Activated CD8-positive, alpha-beta memory T cell treated with anti-CD3 and anti-CD28 coated beads for 4 hours (primary cell): ENCODE measurements at places on chromosomes 12 and 14.
A peak's percentile ranks its signal among the peaks of the same experiment; 100 is the strongest.

- DNase-seq, result peak; percentile 71
Observed at GRCh38 chr12:51368640-51369517, 22.3 kb downstream of the GALNT6 start.

DNA sequence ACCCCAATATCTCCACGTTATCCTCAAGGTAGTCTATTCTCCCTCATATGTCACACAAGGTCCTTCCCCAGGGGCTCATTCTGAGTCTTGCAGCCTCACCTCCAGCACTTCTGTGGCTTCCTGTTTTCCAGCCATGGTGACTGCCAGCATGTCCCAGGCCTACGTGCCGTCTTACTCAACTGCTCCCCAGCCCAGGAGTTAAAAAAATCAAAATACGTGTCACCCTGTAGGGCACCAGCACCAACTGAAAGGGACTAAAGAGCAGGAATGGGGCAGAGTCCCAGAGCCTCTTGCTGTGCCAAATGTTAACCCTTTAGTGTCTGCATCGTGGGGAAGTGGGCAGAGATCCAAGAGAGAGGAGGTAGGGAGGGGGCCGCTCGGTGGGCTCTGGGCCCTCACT, 37.0 kb upstream of the MED13L start:
- no peak for DNase-seq

GRCh38 chr12:115583591-115583990, 693.9 kb downstream of the MED13L start:
- DNase-seq, result no peak

GRCh38 chr12:52070185-52070925, 577 bp downstream of the ATG101 start:
- DNase-seq, result no peak

DNA sequence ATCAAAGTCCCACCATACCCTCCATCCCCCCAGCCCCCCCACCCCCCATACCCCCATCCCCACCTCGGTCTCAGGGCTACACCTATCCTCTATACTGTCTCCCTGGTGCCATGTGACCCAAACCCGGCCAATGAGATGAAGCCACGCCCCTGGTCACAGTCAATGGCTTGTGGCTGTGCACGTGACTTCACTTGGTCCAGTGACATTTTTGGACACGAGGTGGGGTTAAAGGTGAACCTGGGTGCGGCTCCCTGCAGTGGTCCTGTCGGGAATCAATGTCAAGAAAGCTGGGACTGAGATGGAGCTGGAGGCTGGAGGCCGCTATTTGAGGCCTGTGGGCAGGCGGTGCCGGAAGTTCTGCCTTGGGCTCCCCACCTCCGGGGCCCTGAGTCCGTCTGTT, 100.7 kb upstream of the MAP1LC3B2 start:
- no peak for DNase-seq

DNA sequence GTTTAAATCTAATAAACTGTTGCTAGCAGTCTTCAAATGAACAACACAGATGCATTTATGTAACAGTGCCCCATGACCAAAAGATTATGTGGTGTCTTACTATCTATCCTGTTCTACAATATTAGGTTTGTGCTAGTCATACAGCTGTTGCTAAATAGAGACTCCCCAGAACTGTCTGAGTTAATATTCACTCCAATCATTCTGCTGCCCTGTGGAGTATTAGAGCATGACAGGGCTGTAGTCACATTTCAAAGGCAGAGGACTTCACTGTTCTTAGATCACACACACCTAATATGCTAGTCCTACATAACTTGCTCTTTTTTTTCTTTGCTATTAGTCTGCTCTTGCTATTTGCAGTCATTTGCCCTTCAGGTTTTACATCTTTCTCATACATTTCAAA, 157.6 kb upstream of the MDGA2 start:
- DNase-seq, result no peak

DNA sequence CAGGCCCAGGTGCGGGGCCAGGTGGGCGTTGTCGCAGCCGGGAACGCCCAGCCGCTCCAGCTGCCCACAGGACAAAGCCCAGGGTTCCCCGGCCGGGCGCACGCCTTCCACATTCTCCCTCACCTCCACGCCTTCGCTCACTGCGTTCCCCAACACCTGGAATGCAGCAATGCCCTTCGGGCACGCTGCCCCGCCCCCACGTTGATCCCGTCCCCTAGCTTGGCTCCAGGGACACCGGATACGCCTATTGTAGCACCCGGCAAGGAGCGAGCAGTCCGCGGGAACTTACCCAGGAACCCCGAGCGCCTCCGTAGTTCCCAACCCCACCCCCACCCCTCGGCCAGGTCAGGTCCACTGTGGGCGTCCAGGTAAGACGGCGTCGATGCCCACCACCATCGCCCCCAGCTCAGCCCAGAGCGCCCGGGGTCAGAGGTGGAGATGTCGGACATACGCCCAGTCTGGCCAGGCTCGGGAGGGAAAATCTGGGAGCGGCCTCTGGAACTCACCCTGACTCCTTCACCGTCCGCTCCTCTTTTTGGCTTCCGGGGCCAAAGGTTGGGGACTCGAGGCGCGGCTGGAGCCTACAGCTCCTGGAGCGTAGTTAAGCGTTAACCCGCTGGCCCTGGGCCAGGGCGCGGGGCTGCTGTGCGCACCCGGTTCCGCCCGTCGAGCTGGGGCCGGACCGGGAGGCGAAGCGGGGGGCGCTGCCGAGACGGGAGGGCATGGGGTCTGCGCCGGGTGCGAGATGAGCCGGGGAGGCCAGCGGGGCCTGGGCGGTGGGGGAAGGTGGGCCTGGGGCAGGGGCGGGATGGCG, 594 bp upstream of the CEP170B start:
- DNase-seq, result no peak

GRCh38 chr12:109579639-109580038, 6.0 kb downstream of the MVK start:
- no peak for DNase-seq

DNA sequence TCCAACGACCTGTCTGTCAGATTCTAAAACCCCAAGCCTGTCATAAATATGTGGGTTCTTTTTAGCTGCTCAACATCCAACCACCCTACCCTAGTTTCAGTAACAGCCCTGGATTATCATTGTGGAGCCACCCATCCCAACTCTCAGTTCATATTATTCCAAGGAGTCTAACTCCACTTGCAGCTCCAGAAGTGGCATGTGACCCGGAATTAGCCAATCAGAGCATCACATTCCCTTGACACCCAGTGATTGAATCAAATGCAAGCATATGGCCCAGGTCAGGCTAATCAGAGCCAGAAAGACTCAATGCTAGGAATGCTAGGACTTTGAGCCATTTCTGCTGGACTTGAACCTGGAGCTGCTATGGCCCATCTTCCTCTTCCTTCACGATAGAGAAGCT, 17.1 kb upstream of the HSP90B1 start:
- DNase-seq, result no peak

DNA sequence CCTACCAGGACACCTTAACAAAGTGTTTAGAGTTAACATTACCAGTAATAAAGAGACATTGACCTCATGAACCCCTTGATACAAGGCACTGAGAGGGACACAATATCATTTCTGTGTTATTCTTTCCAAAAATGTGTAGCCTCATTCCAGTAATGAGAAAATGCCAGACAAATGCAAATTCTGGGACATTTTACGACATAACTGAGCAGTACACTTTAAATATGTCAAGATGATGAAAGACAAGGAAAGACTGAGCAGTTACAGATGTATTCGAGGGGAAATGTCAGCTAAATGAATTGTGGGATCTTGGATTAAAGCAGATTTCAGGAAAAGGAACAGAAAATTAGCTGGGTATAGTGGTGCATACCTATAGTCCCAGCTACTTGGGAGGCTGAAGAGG, 255.6 kb downstream of the ERC1 start:
- no peak for DNase-seq

- no peak for DNase-seq
Observed at GRCh38 chr14:48738186-48738925, 847.8 kb downstream of the RPS29 start.

- DNase-seq, result no peak
Observed at GRCh38 chr14:89370381-89370780, 46.7 kb downstream of the FOXN3 start.

GRCh38 chr12:120700886-120701285, 9.4 kb upstream of the UNC119B start:
- no peak for DNase-seq

- DNase-seq, result peak; percentile 26
Observed at GRCh38 chr14:65824285-65824977, 411.9 kb downstream of the FUT8 start.

DNA sequence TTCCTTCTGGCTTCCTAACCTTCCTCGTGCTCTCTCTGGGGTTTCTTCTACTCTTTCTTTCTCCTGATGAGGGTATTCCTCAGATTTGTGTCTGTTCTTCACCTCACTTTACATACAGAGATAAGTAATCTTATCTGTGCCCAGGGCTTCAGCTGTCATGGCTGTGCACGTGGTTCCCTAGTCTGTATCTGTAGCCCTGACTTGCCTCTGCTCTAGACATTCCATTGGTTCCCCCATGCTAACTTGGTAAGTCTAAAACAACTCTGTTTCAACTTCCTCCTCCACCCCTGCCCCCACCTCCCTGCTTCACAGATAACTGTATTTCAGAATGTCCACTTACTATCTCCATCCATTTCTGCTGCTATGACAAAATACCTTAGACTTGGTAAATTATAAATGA, 10.8 kb downstream of the DIP2B start:
- DNase-seq, result no peak

DNA sequence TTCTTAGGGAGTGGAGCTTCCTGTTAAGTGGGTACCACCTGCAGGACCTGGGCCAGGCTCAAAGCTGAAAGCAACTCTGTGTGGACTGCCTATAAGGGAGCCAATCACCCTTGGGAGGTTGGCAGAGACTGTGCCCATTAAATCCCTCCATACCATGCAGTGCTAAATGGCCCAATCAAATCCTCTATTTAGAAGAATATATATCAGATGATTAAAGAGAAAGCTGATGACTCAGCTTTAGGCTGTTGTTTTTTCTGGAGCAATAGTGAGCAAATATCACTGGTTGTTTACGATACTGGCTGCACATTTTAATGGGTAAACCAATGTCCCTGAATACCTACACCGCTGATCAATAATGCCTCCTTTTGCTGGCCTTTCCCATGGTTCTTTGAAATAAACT, 101.3 kb downstream of the TMX1 start:
- DNase-seq, result no peak

DNA sequence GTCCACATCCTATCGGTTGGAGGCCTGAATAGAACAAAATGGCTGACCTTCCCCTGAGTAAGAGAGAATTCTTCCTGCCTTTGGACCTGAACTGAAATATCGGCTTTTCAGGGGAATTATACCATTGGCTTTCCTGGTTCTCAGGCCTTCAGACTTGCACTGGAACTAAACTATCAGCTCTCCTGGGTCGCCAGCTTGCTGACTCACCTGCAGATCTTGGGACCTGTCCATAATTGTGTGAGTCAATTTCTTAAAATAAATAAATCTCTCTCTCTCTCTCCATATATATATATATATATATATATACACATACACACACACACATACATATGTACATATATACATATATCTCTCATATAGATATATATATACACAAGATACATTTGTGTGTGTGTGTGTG, 41.6 kb downstream of the KCNK10 start:
- no peak for DNase-seq

GRCh38 chr12:92170050-92170449, 24.4 kb upstream of the BTG1 start:
- no peak for DNase-seq

GRCh38 chr14:72864712-72865365, 29.1 kb downstream of the DPF3 start:
- DNase-seq, result no peak

DNA sequence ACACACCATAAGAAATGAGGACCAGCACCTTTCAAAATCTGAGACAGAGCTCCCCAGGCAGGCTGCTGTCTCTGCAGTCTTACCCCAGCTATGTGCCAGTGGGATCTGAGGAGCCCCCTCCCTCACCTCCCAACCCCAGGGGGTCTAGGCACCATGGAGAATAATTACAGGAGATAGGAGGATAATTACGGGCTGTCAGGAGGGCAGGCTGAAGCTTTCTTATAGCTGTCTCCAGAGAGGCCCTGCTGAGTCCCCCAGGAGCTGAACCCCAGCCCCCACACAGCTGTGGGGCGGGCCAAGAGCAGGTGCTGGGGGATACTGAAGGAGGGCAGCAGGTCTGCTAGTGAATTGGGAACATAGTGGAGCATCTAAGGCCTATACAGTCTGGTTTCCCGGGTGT, 6.8 kb downstream of the CPNE6 start:
- DNase-seq, result no peak

GRCh38 chr12:124694250-124694649, 126.8 kb upstream of the NCOR2 start:
- no peak for DNase-seq
